ENCODE measurements at places on chromosomes 12 and 14. TPM values are rescaled to one million over a fixed set of nuclear protein-coding genes. Genes with fewer than 3 reads are reported as not detected.

EXOC3L4 gene
- total RNA-seq, result 5.4 TPM

MEG3 gene
- 3.8 TPM for total RNA-seq

CIDEB gene
- total RNA-seq, result 0.07 TPM

ETFBKMT gene
- total RNA-seq, result 1.4 TPM

TMEM52B gene
- not detected for total RNA-seq

- H3K27me3 ChIP-seq, result no peaks in the 10 kb centered on the region
- no peaks in the 10 kb centered on the region for H3K36me3 ChIP-seq
- DNase-seq, result no peak
- no peaks in the 10 kb centered on the region for H3K4me1 ChIP-seq
- H3K27ac ChIP-seq, result no peak overlapping the region
- H3K4me3 ChIP-seq, result no peak overlapping the region
Observed at GRCh38 chr14:65574611-65575010, 162.1 kb downstream of the FUT8 start.

GRCh38 chr12:45439039-45439438 lies 223.1 kb downstream of the ANO6 start:
- H3K27me3 ChIP-seq, result no peaks in the 10 kb centered on the region
- no peak overlapping the region for H3K4me3 ChIP-seq
- no peak overlapping the region for H3K27ac ChIP-seq
- no peaks in the 10 kb centered on the region for H3K4me1 ChIP-seq
- no peaks in the 10 kb centered on the region for H3K36me3 ChIP-seq

PTPRQ gene
- not detected for total RNA-seq

- H3K27ac ChIP-seq, result no peak overlapping the region
- H3K4me3 ChIP-seq, result no peak overlapping the region
- H3K36me3 ChIP-seq, result no peaks in the 10 kb centered on the region
- H3K27me3 ChIP-seq, result peaks cover 36% of the 10 kb centered on the region
Observed at GRCh38 chr14:69933623-69934275, 54.5 kb downstream of the SMOC1 start.

- no peak overlapping the region for H3K4me3 ChIP-seq
- no peak overlapping the region for H3K27ac ChIP-seq
- DNase-seq, result no peak
- peaks cover 3% of the 10 kb centered on the region for H3K36me3 ChIP-seq
Observed at GRCh38 chr12:70598467-70599193, 38.6 kb downstream of the PTPRB start.

- no peak overlapping the region for H3K27ac ChIP-seq
- DNase-seq, result no peak
- no peak overlapping the region for H3K4me3 ChIP-seq
- no peaks in the 10 kb centered on the region for H3K27me3 ChIP-seq
- no peaks in the 10 kb centered on the region for H3K4me1 ChIP-seq
Observed at GRCh38 chr12:25348593-25348895, 97.8 kb upstream of the KRAS start.

DNA sequence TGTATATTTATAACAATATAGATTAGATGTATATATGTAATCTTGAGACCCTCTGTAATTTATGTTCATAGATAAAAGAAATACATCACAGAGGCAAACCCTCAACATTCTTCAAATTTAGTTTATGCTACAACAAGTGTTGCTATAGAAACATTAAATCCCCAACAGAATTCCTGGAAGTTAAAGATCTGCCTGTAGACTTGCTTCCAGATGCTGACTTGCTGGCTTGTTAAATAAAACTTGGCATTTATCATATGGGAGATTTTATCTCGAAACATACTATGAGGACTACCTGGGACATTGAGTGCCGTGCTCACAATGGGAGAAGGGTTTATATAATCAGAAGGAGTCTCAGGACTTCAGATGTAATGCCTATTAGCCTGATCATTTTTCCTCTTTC lies 136.3 kb upstream of the PLXNC1 start:
- no peaks in the 10 kb centered on the region for H3K4me1 ChIP-seq
- no peaks in the 10 kb centered on the region for H3K36me3 ChIP-seq

GRCh38 chr12:97757481-97758193 lies 295.0 kb downstream of the RMST start:
- no peak overlapping the region for H3K27ac ChIP-seq
- no peaks in the 10 kb centered on the region for H3K27me3 ChIP-seq
- H3K4me1 ChIP-seq, result no peaks in the 10 kb centered on the region
- no peak for DNase-seq
- H3K36me3 ChIP-seq, result no peaks in the 10 kb centered on the region

STON2 gene
- 89.4 TPM for total RNA-seq

COQ6 gene
- total RNA-seq, result 11.7 TPM

DNA sequence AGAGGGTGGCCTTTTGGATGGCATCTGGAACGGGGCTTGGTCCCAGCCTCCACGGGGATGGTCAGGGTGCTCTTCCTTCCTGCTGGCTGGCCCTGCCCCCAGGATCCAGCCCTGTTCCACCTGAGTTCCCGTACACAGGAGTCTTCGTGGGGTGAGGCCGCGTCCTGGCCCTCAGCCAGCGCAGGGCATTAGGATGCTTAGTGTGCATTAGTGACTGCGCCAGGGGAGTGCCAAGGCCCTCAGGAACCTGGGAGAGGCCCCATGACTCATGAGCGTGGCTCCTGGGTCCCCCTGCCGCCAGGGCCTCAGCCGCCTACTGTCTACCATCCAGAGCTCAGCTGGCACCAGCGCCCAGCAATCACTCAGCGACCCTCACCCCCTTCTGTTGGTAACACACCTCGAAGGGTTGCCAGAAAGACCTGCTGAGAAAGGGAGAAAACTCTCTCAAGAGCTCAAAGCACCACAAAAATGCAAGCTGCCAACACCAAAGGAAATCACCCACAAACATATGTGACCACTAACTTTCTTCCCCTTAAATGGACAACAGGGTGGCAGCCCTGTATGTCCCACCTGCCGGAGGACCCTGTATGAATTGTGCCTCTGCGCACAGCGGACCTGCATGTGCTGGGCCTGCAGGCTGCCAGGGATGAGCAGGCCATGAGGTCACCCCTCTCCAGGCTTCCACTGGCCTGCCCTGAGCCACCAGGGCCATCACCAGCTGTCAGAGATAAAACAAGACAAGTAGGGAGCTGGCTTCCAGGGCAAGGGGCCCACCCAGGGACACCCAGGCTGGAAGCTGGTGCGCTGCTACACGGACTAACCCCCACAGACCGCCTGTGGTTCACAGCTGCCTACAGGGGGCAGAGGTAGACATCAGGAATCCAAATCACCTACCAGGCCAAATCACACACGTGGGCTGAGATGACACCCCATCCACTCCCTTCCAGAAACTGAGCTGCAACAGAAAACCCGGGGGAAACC lies 28.7 kb downstream of the CCDC85C start:
- no peak overlapping the region for H3K4me3 ChIP-seq
- DNase-seq, result peak; percentile 17
- no peaks in the 10 kb centered on the region for H3K27me3 ChIP-seq
- H3K4me1 ChIP-seq, result peaks cover 72% of the 10 kb centered on the region
- no peak overlapping the region for H3K27ac ChIP-seq

DNA sequence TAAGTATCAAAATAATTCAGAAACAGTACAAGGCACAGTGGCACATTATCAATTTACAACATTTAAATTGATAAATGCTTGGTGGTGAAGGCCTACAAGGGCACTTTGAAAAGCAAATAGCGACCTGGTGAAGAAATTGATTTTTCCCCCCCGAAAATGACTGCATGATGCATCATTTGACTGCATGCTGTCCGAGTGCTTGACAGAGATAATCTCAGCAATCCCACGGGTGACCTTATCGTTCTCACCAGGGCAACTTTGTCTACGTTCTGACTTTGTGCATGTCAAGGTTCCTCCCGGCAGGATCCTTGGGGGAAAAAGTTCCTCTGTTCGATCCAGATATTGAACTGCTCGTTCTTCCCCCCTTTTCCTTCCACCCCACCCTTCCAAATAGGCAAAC lies 384.8 kb downstream of the EGLN3 start:
- no peaks in the 10 kb centered on the region for H3K4me1 ChIP-seq
- DNase-seq, result peak; percentile 62
- no peaks in the 10 kb centered on the region for H3K27me3 ChIP-seq

GRCh38 chr14:75442642-75443041 lies 14.8 kb downstream of the JDP2 start:
- peak; percentile 80 for DNase-seq
- peaks cover 36% of the 10 kb centered on the region for H3K4me1 ChIP-seq
- no peak overlapping the region for H3K4me3 ChIP-seq
- no peaks in the 10 kb centered on the region for H3K27me3 ChIP-seq
- H3K27ac ChIP-seq, result peak overlapping the region; percentile 58

PPP4R4 gene
- not detected for total RNA-seq

DNA sequence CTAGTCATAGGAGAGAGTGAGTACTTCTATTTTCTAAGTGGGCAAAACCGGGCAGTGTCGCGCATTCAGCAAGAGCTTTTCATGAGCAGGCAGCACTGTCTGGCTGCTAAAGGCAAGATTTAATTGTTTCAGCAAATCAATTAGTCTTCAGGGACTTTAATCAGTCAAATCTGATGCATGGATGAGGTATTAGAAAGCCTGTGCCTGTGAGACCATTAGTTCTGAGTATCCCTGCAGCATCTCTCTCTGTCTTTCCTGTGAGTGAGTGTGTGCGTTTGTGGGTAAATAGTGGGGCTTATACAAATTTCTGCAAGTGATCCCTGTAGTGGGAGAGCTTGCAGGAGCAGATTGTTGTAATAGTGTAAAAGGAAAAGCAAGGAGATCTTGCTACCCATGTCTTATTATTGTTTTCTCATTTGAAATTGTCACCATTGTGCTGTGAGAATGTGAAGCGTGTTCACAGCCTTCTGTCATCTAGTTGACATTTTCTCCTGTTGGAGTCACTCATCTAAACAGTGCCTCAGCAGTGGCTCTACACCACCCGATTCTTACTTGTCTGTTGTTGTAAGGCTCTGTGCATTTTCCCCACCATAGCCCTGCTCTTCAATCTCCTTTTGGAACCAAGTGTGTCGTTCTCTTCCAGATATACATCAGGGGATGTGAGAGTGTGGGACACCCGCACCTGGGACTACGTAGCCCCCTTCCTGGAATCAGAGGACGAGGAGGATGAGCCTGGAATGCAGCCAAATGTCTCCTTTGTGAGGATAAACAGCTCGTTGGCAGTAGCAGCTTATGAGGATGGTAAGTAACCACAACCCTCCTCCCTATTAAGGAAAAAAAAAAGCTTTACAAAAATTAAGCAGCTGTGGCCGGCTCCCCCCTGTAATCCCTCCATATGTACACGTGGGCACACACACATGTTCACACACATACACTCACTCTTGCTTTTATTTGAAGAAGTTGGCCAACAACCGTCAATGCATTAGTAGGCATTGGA lies 53.6 kb downstream of the FBXW8 start:
- no peak for DNase-seq
- H3K36me3 ChIP-seq, result peaks cover 15% of the 10 kb centered on the region
- H3K27me3 ChIP-seq, result no peaks in the 10 kb centered on the region
- H3K4me1 ChIP-seq, result peaks cover 2% of the 10 kb centered on the region
- H3K4me3 ChIP-seq, result no peak overlapping the region
- no peak overlapping the region for H3K27ac ChIP-seq

DNA sequence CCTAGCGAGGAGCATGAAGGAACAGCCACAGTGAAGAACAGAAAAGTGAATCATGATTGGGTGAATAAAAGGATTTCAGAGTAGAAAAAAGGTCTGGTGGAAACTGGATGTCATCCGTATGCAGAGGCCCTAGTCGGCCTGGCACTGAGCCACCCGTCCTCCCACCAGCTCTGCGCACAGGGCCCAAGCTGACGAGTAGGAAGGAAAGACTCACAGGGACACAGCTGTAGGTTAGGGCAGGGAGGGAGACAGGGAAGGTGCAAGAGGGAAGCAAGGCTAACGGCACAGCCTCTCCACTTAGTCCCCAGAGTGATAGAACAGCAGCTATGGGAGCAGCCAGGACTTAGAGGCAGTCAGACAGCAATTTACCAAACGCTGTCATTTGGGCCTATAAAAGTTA lies 112.6 kb downstream of the KCNK10 start:
- H3K4me3 ChIP-seq, result no peak overlapping the region
- H3K4me1 ChIP-seq, result no peaks in the 10 kb centered on the region
- no peaks in the 10 kb centered on the region for H3K36me3 ChIP-seq
- no peak overlapping the region for H3K27ac ChIP-seq
- DNase-seq, result no peak
